ENCODE measurements at places on chromosomes 2 and 18.

GRCh38 chr2:186562209-186562578, 27.7 kb upstream of the ITGAV start:
- DNase-seq, result no peak

DNA sequence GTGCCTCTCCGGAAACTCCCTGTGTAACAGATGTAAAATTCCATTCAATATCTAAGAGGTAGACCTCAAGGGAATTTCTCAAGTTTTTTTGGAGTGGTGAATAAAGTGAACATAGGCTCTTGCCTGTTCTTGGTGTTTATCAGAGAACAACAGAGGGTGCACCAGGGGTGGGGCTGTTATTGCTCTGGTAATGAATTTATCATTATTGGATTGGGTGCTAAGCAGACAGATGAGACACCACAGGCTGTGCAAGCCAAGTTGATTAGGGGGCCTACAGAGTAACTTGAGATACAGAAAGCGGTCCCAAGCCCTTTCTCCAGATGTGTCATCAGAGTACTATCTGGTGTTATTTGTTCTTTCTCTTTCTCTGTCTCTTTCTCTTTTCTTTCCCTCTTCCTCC, 286.3 kb downstream of the OSR1 start:
- DNase-seq, result no peak

DNA sequence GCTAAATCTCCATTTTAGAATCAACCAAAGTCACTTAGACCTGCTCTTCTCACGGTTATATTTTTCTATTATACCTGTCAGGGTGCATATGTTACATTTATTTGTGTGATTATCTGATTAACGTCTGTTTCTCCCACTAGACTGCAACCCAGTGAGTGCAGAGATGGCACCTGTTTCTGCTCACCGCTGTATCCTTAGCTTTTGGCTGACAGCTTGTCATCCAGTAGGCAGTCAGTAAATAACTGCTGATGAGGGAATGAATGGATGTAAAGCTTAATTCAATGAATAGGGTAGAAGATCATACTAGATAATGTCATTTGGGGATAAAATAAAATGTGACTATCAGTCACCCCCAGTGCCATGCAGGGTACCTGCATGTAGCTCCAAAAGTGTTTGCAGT, 6.9 kb upstream of the CHRNA1 start:
- DNase-seq, result no peak

DNA sequence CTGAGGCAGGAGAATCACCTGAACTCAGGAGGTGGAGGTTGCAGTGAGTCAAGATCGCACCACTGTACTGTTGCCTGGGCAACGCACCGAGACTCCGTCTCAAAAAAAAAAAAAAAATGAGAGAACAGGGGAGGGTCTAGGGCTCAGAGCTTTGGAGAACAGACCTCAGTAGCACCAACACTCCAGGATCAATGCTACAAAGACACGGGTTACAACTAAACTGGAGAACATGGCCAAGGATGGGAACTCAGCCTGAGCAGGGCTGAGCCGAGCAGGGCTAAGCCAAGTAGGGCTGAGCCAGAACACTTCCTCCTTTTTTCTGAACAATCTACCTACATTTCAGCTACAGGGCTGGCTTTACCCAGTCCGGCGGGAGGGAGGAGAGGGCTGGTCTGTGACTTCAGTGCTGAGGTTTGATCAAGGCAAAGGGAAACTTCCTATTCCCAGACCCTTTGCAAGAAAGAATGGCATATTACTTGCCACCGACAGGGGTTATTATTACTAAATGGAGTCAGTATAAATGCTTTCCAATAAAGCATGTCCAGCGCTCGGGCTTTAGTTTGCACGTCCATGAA, 2.9 kb upstream of the CASP8 start:
- peak; percentile 71 for DNase-seq

GRCh38 chr2:11955884-11956291, 209.5 kb downstream of the LPIN1 start:
- DNase-seq, result no peak

GRCh38 chr2:62099523-62100175, 96.3 kb upstream of the B3GNT2 start:
- DNase-seq, result no peak

GRCh38 chr2:120108049-120108448, 95.2 kb downstream of the EPB41L5 start:
- DNase-seq, result peak; percentile 68

DNA sequence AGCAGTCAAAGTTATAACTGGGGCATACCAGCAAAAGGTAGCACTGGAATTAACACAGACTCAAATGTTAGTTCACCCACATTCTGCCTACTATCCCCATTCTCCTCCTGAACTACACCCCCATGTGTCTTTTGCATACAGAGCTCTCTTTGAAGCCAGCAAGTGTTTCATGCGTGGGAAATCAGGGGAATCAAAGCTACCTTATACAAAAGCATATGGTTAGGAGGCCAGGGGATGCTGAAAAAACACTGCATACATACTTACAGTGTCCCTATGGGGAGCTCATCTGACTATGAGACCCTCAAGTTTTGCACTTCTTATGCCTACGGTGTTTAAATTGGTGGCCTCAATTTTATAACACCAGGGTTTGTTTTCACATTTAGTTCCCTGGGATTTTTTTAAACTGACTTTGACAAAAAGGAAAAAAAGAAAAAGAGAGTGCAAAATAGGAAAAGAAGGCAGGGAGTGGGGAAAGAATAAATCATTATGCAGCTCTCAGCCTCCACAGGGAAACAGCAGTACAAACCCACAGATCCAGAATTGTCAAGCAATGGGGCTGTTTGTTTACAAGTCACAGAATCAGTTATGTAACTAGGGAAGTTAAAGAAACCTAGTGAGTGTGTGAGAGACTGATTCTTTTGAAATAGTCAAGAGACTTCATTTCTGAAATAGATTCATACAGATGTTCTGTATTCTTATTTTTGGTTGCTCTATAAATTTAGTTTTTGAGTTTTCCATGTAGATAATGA, 20.1 kb upstream of the PPP3R1 start:
- no peak for DNase-seq

DNA sequence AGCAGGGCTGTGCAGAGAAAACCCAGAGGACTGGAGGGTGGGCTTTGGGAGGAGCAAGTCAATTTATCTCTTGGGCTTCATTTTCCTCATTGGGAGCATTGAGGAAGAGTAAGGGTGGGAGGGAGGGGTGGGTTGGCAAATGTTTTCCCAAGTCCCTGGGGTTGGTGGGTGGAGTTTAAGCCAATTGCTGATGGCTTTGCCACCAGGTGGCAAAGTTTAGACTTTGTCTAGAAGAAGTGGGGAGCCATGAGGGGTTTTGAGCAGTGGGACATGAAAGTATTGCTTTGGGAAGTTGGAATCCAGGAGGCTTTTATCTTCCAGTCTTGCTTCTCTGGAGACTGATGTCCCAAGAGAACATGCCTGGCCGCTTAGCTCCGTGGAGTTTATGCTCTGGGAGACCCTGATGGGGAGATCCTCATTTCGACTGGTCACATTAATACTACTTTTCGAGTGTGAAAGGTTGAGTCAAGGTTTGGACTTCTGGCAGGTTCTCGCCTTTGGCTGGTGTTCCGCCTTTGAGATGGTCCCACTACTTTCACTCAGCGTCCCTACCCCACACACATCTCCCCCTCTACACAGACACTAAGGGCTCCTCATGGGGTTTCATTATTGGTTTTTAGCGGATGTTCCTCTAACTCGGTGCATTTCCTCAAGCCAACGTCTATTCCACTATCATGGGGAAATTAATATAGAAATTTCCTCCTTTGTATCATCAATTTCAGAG, 126.7 kb downstream of the PRKCE start:
- no peak for DNase-seq

- no peak for DNase-seq
These were observed 51.0 kb downstream of the KCNG2 start for GRCh38 chr18:79848579-79849327.

GRCh38 chr2:26401739-26402541, at the start of gene DRC1:
TSS of gene DRC1 (plus strand) at chr2:26401920. CDS start at chr2:26401990, 70 bp downstream.
- DNase-seq, result peak; percentile 32

GRCh38 chr2:13584020-13584419, 867.3 kb downstream of the TRIB2 start:
- DNase-seq, result no peak

GRCh38 chr2:68512966-68513365, 45.6 kb downstream of the APLF start:
- DNase-seq, result no peak

- DNase-seq, result no peak
These were observed 33.3 kb downstream of the NDUFA10 start for GRCh38 chr2:239991689-239992314.

- DNase-seq, result no peak
These were observed 503.2 kb upstream of the FAM98A start for GRCh38 chr2:34102339-34102738.

DNA sequence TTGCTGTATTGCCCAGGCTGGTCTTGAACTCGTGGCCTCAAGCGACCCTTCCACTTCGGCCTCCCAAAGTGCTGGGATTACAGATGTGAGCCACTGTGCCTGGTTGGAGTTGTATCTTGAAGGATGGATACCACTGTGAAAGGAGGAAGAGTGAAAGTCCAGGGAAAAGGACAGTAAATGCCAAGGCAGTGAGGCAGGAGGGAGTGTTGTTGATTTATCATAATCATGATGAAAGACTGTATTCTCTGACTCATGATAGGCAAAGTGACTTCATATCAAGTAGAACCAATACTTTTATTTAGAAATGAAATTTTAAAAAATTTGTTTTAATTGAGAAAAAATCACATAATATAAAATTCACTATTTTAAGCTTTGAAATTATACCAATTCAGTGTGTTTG, 162.3 kb downstream of the ARHGAP28 start:
- DNase-seq, result no peak

DNA sequence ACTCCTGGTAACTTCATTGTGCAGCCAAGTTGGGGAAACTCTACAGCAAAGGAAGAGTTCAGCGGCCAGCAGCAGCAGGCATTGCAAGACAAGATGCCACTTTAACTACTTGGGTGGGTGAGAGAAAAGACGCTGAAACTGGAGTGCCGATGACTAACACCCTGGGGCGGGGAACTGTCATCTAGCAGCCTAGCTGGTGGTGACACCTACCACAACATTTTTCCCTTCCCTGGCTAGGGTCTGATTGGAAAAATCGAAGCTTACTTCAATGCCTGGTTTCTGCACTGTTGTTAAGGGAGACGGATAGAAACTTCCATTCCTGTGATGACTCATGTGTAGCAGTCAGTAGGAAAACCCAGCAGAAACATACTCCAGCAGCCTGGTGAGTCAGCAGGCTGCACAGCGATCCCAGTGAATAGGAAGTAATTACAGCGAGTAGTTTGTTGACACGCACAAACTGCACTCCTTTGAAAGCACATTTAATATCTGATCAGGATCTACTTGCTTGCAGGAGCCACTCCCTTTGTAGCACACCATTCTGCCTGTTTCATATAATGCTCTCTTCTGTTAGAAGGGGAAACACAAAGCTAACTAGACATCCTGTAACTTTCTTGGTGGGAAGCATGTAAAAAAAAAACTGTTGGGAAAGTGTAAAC, 62.1 kb upstream of the MAPRE2 start:
- DNase-seq, result peak; percentile 77

DNA sequence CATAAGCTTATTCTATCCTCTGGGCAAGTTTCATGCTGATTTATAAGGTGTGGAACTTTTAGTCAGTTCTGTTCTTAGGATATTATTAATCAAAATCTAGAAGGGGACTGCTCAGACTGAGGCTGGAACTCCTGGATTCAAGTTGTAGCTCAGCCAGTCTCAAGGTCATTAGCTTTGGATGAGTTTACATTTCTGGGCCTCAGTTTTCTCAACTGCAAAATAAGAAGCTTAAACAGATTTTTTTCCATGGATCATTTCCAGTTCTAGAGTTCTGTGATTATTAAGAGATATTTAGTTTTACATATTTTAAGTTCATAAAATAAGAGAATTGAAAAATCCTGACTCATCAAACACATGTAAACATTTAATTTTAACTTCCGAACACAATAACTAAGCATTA, 442.5 kb upstream of the PKDCC start:
- DNase-seq, result no peak

DNA sequence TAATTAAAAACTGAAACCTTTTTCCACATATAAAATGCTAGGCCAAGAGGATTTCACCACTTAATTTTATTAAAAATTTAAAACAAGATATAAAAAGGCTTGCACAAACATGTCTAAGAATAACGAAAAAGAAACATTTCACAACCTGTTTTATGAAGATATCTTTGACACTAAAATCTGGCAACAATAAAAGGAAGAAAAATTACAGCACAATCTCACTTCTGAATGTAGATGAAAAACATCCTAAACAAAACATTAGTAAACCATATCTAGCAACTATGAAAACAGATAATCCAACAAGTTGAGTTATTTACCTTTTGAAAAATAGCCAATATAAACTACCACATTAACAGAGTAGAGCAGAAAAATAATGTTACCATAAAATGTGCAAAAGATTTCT, 185.4 kb upstream of the MMADHC start:
- DNase-seq, result no peak

- DNase-seq, result peak; percentile 86
These were observed 18.3 kb upstream of the SLC35F6 start for GRCh38 chr2:26745609-26746327.

GRCh38 chr2:33443274-33443829, 33.1 kb upstream of the RASGRP3 start:
- DNase-seq, result no peak

- DNase-seq, result peak; percentile 30
These were observed 95.2 kb upstream of the SPRED2 start for GRCh38 chr2:65527451-65528240.

- no peak for DNase-seq
These were observed 94.4 kb upstream of the MSH6 start for GRCh38 chr2:47688561-47688960.

Measured in colonic mucosa (tissue), 4 donors.